ENCODE measurements at places on chromosomes 13 and 19. TPM values are rescaled to one million over a fixed set of nuclear protein-coding genes. Genes with fewer than 3 reads are reported as not detected.

MED29 gene
- total RNA-seq: 47.5 TPM

ZNF497 gene
- total RNA-seq: 4.4 TPM

ZNF98 gene
- total RNA-seq: not detected

FXYD3 gene
- not detected for total RNA-seq

DLEU7 gene
- total RNA-seq: 0.53 TPM

OR10H2 gene
- total RNA-seq: not detected

LRRC8E gene
- not detected for total RNA-seq

ATP8B3 gene
- total RNA-seq: 5.1 TPM

GRCh38 chr19:8505680-8506401 lies 3.4 kb upstream of the PRAM1 start:
- no peak overlapping the region for H3K27ac ChIP-seq
- peak; percentile 82 for DNase-seq
- peaks cover 10% of the 10 kb centered on the region for H3K27me3 ChIP-seq
- no peak overlapping the region for H3K4me3 ChIP-seq

DNA sequence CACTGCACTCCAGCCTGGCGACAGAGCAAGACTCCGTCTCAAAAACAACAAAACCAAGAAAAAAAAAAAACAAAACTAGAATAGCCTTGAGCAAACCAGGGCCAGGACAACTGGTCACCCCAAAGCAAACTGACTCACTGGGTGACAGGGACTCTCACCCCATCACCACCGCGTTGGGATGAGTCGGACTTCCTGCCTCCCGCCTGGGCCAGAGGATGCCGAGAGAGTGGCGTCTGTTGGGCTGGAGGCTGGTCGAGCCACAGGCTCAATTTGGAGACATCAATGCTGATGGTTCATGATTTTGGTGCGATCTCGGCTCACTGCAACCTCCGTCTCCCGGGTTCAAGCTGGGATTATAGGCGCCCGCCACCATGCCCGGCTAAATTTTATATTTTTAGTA lies 11.6 kb downstream of the TMPRSS9 start:
- no peak for DNase-seq
- no peaks in the 10 kb centered on the region for H3K27me3 ChIP-seq
- H3K27ac ChIP-seq: no peak overlapping the region
- H3K36me3 ChIP-seq: no peaks in the 10 kb centered on the region
- no peaks in the 10 kb centered on the region for H3K4me1 ChIP-seq

DNA sequence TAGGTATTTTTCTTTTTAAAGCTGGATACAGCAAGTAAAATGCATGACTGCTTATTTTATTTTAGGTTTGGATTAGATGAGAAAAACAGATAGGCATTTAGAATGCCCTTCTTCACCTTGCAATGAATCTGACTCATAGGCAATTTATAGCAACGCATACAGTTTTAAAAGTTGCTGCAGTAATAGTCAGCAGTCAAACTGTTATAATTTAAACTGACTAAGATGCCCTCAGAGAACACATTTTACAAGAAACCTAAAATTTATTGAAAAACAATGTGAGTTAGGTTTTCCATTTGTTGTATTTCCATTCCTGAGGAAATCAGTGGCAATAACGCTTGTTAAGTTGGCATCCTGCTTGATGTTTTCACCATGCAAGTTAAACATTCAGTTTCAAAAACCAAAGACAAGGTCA lies 1128.2 kb upstream of the PCDH9 start:
- no peaks in the 10 kb centered on the region for H3K4me1 ChIP-seq
- no peaks in the 10 kb centered on the region for H3K36me3 ChIP-seq
- DNase-seq: no peak
- no peak overlapping the region for H3K27ac ChIP-seq
- no peak overlapping the region for H3K4me3 ChIP-seq
- no peaks in the 10 kb centered on the region for H3K27me3 ChIP-seq

DNA sequence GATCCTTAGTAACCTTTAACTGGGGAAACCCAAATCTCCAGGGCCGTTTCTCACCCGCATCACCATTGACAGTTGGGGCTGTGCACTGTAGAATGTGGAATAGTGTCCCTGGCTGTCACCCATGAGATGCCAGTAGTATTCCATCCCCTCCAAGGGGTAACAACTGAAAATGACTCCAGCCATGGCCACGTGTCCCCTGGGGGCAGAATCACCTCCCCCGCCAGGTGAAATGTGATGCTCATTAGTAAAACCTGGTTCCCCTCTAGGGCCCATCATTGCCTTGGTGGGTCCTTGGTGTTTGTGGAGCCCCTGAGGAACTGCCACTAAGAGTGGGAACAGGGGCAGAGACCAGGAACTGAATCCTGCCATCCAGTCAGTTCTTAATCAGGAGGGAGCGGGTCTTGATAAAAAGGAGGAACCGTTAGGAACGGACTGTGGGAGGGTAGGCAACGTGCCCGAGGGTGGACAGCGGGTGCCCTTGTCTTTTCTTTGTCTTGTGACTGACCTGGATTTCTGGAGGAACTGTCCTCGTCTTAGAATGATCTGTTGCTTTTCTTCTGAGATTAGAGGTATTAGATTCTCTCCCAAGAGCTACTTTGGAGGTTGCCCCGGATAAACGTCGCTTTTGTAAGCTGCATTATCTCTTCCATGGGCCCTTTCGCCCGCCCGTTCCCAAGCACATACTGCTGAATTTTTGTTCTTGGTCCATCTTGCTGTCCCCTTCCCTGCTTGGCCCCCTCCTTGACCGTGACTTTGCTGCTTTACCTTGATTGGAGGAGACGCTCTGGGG lies 3.5 kb downstream of the MYO9B start:
- peaks cover 54% of the 10 kb centered on the region for H3K4me1 ChIP-seq
- H3K36me3 ChIP-seq: peaks cover 9% of the 10 kb centered on the region

- peaks cover 32% of the 10 kb centered on the region for H3K4me1 ChIP-seq
- H3K27ac ChIP-seq: peak overlapping the region; percentile 76
- DNase-seq: peak; percentile 72
Measured at GRCh38 chr13:50512474-50513299, 330.8 kb downstream of the DLEU7 start.

DNA sequence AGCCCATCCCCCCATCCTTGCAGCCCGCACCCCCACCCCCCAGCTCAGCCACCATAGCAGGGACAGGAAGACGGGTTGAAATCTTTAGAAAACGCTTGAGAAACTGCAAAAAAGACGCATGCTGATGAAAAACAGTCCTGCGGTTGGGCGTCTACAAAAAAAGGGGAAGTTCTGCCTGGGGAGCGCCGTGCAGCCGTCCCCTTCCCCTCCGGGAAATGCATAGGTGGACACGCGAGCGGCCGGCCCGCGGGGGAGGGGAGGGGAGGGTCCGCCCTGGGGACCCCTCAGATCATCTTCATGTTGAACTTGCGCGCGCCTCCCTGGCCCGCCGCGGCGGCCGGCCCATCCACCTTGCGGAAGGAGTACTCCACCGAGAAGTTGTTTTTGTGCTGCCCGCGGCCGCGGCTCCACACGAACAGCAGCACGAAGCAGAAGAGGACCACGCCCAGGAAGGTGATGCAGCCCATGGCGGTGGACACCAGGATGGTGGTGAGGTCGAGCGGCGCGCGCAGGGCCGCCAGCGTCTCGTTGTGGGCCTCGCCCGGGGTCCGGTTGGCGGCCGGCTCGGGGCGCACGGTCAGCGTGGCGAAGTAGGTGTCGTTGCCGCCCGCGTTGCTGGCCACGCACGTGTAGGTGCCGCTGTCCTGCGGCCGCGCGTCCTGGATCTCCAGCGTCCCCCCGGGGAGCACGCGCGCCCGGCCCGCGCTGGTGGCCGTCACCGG lies 7.9 kb upstream of the PEAK3 start:
- H3K4me1 ChIP-seq: peaks cover 62% of the 10 kb centered on the region
- H3K27ac ChIP-seq: peak overlapping the region; percentile 75
- peak; percentile 92 for DNase-seq
- no peaks in the 10 kb centered on the region for H3K36me3 ChIP-seq
- H3K4me3 ChIP-seq: peak overlapping the region; percentile 81
- no peaks in the 10 kb centered on the region for H3K27me3 ChIP-seq

GRCh38 chr13:94598281-94598680 lies 2.3 kb upstream of the TGDS start:
- no peaks in the 10 kb centered on the region for H3K36me3 ChIP-seq
- H3K27ac ChIP-seq: no peak overlapping the region
- no peaks in the 10 kb centered on the region for H3K27me3 ChIP-seq
- peaks cover 27% of the 10 kb centered on the region for H3K4me1 ChIP-seq
- H3K4me3 ChIP-seq: no peak overlapping the region

- no peak overlapping the region for H3K27ac ChIP-seq
- peaks cover 8% of the 10 kb centered on the region for H3K4me1 ChIP-seq
- peaks cover 6% of the 10 kb centered on the region for H3K27me3 ChIP-seq
Measured at GRCh38 chr19:31340042-31341025, 8.9 kb downstream of the TSHZ3 start.

DNA sequence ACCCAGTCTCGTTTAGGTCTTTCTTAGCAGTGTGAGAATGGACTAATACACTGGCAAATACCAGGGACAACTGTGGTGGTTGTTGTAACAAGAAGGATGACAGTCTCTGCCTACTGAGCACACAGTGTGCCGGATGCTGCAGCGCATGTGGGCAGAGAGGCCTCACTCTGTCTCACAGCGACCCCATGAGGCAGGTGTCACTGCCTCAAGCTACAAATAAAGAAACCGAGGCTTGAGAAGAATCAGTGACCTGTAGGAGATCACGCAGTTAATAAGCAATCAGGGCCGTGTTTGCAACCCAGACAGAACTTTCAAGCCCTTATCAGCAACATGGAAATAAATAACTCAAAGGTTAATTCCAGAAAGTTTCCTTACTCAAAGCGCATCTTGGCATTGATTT lies 40.5 kb upstream of the GAS6 start:
- H3K4me1 ChIP-seq: peaks cover 7% of the 10 kb centered on the region
- peaks cover 11% of the 10 kb centered on the region for H3K27me3 ChIP-seq
- no peak overlapping the region for H3K27ac ChIP-seq
- no peak overlapping the region for H3K4me3 ChIP-seq

DNA sequence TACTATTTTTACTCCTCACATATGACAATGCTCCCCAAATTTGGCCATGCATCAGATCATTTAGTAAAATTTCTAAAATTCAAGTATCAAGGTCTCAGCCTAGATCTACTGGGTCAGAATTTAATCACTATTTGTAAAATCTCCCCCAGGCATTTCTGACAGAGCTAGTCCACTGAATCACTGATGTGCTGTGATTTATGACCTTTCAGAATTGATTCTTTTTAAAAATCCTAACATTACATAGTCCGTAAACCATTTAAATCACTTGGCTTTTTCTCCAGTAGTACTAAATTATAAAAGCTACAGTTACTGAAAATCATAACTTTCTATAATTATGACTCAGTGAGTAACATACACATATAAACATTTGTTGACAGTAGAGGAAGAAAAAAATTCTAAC lies 92.8 kb upstream of the RAP2A start:
- H3K4me1 ChIP-seq: no peaks in the 10 kb centered on the region
- DNase-seq: no peak
- no peak overlapping the region for H3K27ac ChIP-seq
- peaks cover 7% of the 10 kb centered on the region for H3K36me3 ChIP-seq

GRCh38 chr13:22836475-22836874 lies 344.3 kb upstream of the SGCG start:
- no peaks in the 10 kb centered on the region for H3K27me3 ChIP-seq
- no peaks in the 10 kb centered on the region for H3K36me3 ChIP-seq
- DNase-seq: no peak
- H3K4me3 ChIP-seq: no peak overlapping the region
- H3K27ac ChIP-seq: no peak overlapping the region
- no peaks in the 10 kb centered on the region for H3K4me1 ChIP-seq

- DNase-seq: peak; percentile 87
- H3K27ac ChIP-seq: no peak overlapping the region
- H3K36me3 ChIP-seq: no peaks in the 10 kb centered on the region
- H3K27me3 ChIP-seq: no peaks in the 10 kb centered on the region
- peaks cover 16% of the 10 kb centered on the region for H3K4me1 ChIP-seq
Measured at GRCh38 chr19:3721131-3721886, 13.1 kb downstream of the TJP3 start.

GRCh38 chr13:104357174-104357573 lies 1291.0 kb upstream of the SLC10A2 start:
- no peak for DNase-seq
- no peaks in the 10 kb centered on the region for H3K4me1 ChIP-seq
- no peaks in the 10 kb centered on the region for H3K36me3 ChIP-seq
- no peaks in the 10 kb centered on the region for H3K27me3 ChIP-seq
- no peak overlapping the region for H3K27ac ChIP-seq

DNA sequence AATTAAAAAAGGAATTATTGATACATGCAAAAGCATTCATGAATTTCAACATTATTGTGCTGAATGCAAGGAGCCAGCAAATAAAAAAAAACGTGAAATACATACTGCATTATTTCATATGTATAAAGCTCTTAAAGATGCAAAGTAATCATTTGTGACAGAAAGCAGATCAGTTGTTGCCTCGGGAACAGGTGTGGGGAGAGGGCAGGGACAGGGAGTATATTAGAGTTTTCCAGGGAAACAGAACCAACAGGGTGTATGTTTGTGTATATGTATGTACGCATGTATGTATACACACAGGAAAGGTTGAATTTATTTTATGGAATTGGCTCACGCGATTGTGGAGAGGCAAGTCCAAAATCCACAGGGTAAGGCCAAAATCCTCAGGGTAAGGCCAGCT lies 502.9 kb upstream of the ARGLU1 start:
- H3K36me3 ChIP-seq: no peaks in the 10 kb centered on the region
- no peaks in the 10 kb centered on the region for H3K4me1 ChIP-seq
- no peak for DNase-seq
- H3K27me3 ChIP-seq: no peaks in the 10 kb centered on the region
- no peak overlapping the region for H3K27ac ChIP-seq

DNA sequence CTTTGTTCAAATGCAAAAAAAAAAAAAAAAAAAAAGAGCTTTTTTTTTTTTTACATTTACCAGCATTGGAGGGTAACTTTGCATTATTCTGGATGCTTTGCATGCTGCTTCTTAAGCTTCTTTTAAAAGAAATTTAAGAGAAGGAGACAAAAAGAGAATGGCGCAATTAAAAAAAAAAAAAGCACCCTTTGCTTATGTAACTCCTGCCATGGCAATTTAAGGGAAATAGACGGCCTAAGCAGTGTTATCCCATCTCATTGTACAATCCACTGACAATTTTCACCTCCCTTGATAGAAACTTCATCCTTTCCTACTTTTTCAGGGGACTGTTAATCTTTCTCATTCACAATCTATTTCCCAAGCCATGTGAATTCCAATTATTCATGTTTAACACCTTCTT lies 129.8 kb downstream of the KCTD12 start:
- no peaks in the 10 kb centered on the region for H3K27me3 ChIP-seq
- no peak overlapping the region for H3K27ac ChIP-seq
- H3K4me3 ChIP-seq: no peak overlapping the region
- H3K36me3 ChIP-seq: no peaks in the 10 kb centered on the region
- no peak for DNase-seq

DNA sequence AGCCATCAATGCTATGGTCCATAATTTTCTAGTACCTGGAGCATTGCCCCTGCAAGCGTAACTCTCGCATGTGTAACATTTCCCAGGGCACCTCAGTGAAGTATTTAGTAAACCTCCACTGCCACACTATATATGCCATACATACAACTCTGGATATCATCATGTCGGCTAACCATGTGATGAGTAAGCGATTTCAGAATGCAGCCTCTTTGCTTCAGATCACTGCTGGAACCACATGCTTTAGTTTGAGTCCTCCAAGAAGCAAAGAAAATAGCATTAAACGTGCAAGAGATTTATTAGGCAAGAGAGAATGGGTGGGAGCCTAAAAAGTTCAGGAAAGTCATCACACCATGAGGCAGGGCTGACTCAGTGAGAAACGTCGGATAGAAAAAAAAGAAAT lies 635.6 kb upstream of the SLITRK5 start:
- no peak overlapping the region for H3K27ac ChIP-seq
- no peaks in the 10 kb centered on the region for H3K4me1 ChIP-seq
- H3K36me3 ChIP-seq: no peaks in the 10 kb centered on the region
- H3K27me3 ChIP-seq: no peaks in the 10 kb centered on the region
- DNase-seq: no peak
- no peak overlapping the region for H3K4me3 ChIP-seq

All from B cell (primary cell).